ENCODE measurements at places on chromosomes 3 and 15. TPM values are rescaled to one million over a fixed set of nuclear protein-coding genes. Genes with fewer than 3 reads are reported as not detected.
A peak's percentile ranks its signal among the peaks of the same experiment; 100 is the strongest.

DNA sequence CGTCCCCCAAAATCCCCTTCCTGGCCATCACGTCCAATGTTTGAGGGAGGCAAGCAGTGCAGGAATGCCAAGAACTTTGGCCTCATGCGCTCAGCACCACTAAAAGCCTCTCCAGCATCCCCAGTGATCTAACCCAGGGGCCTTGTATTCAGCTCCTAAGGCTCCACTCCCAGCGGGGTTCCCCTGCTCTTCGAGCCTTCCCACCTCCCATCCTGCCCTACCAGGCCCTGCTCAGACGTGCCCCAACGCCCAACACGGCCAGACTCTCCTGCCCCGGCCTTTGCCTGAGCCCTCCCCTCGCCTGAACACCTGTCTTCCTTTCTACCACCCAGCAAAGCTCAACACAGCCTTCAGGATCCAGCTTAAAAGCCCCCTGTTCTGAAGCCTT is 30.5 kb downstream of the PLXND1 start:
- no peak for DNase-seq

DNA sequence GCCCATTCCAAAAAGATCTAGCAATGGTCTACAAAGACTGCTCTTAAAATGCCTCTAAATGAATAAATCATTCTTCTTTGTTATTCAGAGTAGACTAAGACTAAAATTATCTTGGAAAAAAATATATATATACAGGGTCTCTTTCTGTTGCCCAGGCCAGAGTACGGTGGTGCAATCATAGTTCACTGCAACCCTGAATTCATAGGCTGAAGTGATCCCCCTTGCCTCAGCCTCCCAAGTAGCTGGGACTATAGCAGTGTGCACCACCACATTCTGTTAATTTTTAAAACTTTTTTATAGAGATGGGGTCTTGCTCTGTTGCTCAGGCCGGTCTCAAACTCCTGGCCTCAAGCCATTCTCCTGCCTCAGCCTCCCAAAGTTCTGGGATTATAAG is 18.7 kb downstream of the WWTR1 start:
- no peak for DNase-seq

GRCh38 chr3:143511174-143511879 is 336.9 kb downstream of the SLC9A9 start:
- no peak for DNase-seq

- peak; percentile 54 for DNase-seq
Observed at GRCh38 chr3:133574260-133574881, 885 bp downstream of the CDV3 start.

GRCh38 chr15:89587955-89588354 is 12.7 kb downstream of the TICRR start:
- DNase-seq, result no peak

- DNase-seq, result no peak
Observed at GRCh38 chr15:64891561-64891960, 20.1 kb upstream of the ANKDD1A start.

- no peak for DNase-seq
Observed at GRCh38 chr3:50516440-50516871, 13.0 kb upstream of the CACNA2D2 start.

DNA sequence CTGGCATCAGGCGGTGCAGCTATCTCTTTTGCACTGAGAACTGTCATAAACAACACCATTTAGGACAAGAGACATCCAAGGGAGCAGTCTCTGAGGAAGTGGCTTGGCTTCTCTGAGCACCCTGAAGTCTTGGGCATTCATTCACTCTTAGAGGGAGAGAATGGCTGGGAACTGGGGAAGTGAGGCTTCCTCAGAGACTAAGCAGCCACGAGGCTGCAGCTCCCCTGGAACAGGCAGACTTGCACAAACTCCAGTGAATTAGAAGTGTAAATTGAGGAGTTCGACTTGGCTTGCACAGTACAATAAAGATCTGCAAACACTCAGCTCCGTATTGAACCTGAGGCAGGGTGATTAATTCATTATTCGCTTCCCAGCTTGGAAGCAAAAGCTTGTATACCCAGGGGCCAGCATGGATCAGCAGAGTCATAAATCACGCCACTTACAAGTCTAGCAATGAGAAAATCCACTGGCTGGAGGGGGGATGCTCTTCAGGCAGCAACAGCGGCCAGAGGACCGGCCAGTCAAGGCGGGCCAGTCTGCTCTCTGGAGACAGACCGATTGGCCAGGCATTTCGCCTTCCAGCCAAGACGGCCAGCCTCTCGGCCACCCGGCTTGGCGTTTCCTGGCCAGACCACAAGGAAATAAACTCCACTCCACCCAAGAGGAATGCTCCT is 118.8 kb upstream of the ADPGK start:
- DNase-seq, result no peak

DNA sequence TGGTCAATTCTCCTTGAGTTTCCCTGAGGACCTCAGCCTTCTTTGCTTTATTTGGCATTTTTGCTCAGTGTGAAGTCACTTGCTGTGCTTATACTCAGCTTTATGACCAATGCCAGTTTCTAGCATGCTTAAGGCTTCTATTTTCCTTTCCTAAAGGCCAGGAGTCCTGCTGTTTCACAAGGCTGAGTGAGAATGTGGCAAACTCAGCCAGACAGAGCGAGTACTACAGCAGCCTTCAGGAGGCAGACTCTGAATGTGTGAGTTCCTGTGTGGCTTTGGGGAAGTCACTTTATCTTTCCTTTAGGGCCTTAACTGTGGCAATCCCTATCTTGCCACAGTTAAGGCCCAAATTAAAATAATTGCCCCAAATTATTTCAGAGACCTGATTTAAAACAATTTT is 213.2 kb upstream of the MRPL3 start:
- no peak for DNase-seq

DNA sequence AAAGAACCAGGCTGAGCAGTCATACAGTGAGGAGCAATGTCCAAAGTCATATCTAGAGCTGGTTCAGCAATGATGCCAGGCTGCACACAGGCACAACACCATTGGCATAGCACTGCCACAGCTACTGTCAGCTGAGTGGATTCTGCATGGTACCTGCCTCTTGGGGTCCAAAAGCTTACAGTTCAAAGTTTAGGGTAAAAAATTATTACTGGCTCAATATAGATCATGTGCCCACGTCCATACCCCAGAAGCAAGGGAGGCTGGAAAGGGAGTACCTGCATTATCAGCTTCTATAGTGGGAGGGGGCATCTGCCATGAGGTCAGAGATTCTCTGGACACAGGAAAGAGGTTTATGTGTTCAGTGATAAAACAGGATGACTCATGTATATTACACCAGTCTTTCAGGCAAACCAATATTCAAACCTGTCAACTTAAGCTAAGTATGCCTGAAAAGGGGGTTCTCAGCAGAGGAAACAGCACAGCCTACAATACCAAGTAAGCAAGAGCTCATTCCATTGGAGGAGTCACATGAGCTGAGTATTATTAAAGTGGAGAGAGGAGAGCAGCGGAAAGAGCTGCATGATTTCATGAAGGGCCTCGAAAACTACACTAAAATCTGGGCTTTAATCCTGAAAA is 99.0 kb downstream of the ANO10 start:
- no peak for DNase-seq

GRCh38 chr15:70426096-70426821 is 328.5 kb upstream of the TLE3 start:
- no peak for DNase-seq

DNA sequence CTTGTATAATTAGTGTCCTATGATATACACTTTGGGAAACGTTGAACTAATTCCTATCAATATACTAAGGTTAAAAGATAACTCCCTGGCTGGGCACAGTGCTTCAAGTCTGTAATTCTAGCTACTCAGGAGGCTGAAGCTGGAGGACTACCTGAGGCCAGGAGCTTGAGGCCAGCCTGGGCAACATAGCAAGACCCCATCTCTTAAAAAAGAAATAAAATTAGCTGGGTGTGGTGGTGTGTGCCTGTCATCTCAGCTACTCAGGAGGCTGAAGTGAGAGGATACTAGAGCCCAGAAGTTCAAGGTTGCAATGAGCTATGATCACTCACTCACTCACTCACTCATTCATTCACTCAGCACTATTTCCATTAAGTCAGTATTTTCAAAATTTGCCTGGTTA is 55.2 kb downstream of the SLC12A6 start:
- no peak for DNase-seq

GRCh38 chr15:39216816-39217215 is 364.1 kb upstream of the THBS1 start:
- no peak for DNase-seq

DNA sequence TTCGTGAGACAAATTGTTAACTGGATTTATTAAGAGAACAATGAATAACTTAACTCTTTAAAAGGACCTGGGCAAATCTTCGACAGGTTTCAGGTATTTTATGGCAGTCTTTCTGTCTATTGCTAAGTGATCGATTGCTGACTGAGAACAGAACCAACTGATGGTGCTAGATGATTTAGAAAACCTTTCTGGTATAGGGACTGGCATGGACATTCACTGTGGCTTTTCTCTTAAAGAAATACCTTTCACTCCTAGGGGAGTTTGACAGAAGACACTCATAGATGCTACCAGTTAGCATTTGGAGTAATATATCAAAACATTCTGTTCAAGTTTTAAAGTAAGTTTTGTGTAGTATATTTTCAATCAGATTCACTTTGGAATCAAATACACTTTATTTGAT is 654 bp downstream of the PPARG start:
- DNase-seq, result no peak

DNA sequence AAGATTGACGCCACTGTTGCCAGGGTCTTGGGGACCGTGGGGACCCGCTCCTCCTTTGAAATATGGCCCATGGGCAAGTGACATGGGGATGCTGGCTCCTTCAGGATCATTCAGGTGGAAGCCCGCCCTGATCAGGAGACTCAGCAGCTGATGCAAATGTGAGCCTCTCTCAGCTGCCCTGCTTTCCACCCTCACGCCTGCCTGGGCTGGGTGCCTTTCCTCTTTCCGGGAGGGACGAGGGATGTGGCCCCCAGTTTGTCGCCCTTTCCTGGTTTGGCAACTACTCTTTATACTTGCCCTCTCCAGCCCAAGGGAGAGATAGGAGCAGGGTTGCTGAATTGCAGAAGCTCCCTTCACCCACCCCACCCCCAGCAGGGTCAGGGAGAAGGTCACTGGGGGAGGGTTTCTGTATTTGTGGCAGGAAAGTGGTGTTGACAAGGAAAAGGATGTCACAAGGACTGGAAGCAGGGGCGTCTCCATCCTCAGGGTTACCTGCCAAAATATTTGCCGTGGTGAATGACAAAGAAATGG is 21.8 kb downstream of the DNASE1L3 start:
- no peak for DNase-seq

DNA sequence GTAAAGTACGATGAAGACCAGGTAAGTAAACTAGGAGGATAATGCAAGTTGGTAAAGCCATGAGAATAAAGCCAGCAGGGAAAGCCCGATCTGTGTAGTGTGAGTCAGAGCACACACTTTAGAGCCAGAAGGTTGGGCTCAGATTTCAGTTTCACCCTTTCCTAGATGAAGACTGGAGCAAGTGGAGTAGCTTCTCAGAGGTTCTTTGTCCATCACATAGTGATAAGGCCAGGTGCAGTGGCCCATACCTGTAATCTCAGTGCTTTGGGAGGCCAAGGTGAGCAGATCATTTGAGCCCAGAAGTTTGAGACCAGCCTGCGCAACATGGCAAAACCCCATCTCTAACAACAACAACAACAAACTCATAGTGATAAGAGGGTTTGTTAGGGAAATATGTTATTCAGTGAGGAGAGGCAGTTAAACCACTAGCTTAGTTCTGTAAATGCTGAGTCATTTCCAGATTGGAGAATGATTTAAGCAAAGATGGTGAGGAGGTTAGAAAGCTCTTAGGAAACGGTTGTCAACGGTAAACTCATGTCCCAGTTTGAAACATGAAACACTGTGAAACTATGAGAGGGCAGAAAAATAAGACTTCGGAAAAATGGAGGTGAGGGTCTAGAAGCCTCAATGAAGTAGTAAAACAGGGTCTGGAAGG is 39.0 kb downstream of the IL12A start:
- DNase-seq, result no peak

DNA sequence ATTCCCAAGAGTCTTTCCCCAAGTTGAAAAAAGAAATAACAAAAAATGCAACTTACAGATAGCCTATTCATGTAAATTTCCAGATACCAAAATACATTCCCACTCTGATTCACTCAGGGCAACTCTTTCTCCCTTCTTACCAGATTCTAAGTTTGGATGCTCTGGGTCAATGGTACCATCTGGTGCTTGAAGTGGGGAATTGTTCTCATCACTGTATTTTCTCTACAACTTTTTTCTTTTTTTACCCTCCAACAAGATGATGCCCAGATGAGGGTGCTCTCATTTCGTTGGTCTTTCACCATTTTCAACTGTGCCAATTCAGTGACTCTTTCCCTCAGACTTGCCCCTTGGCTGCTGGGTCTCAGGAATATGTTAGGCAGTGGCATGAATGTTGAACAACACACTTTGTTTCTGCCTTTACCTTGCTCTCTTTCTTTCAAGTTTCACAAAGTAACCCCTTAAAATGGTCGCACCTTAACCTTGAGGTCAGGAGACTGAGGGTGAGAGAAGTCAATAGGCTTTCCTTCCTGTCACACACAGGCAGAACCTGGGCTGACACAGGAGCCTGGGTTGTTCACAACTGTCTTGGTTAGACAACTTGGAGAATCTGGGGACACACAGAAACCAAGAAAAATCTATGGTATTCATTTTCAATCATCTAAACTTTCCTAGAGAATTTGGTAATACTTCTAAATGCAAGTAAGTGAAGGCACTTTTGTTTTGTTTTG is 330.7 kb upstream of the SLCO3A1 start:
- no peak for DNase-seq

The SNTN gene
- not detected for total RNA-seq

The SPATA12 gene
- 0.16 TPM for total RNA-seq

The ACKR4 gene
- not detected for total RNA-seq

The CD276 gene
- total RNA-seq, result 198 TPM

The ADGRG7 gene
- 1.4 TPM for total RNA-seq

All from progenitor cell of endocrine pancreas (in vitro differentiated cells).